Stimulated activated CD4-positive, alpha-beta T cell treated with anti-CD3 and anti-CD28 coated beads, Interleukin-2, amount 100 ng/mL, for 24 hours (primary cell): ENCODE measurements at places on chromosomes 16 and 17.

DNA sequence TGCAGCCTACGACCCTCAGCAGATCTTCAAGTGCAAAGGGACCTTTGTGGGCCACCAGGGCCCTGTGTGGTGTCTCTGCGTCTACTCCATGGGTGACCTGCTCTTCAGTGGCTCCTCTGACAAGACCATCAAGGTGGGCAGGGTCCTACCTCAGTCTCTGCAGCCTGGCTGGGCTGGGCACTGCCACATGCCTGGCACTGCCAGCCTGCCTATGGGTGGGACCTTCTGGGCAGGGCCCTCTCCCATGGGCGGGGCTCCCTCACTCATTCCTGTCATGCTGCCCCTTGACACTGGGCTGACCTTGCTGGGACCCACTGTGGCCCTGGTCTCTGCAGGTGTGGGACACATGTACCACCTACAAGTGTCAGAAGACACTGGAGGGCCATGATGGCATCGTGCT lies 18.3 kb downstream of the TRAF7 start:
- DNase-seq = no peak

DNA sequence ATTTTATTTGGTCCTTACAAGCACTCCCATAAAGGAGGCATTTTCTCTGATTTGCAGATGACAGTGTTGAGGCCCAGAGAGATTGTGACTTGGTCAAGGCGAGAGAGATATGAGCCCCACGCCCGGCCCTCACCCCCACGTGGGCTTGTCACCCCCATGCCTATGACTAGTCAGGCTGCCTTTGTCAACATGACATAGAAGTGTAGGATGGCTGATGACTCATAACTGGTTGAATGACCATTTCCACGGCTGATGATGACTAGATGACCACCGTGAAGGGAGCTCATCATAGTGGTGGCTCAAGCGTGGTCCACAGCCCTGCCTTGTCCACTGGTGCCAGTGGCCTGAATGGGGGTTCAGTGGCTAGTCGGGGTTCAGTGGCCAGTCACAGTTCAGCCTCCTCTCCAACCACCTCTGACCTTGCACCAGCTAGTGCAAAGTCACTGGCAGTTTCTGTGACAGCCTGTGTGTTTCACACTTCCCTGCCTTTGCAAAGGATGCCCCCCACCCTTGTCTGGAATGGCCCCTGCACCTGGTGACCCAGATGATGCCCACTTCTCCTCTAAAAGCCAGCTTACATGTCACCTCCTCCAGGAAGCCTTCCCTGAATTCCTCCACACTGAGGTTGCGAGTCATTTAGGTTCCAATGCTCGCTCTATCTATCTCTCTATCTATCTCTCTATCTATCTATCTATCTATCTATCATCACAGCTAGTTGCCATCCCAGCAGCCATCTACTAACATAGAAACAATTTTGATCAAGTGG lies 3.8 kb upstream of the WSCD1 start:
- no peak for DNase-seq

- no peak for DNase-seq
These were observed 296.2 kb upstream of the IRX3 start for GRCh38 chr16:54582631-54583250.

DNA sequence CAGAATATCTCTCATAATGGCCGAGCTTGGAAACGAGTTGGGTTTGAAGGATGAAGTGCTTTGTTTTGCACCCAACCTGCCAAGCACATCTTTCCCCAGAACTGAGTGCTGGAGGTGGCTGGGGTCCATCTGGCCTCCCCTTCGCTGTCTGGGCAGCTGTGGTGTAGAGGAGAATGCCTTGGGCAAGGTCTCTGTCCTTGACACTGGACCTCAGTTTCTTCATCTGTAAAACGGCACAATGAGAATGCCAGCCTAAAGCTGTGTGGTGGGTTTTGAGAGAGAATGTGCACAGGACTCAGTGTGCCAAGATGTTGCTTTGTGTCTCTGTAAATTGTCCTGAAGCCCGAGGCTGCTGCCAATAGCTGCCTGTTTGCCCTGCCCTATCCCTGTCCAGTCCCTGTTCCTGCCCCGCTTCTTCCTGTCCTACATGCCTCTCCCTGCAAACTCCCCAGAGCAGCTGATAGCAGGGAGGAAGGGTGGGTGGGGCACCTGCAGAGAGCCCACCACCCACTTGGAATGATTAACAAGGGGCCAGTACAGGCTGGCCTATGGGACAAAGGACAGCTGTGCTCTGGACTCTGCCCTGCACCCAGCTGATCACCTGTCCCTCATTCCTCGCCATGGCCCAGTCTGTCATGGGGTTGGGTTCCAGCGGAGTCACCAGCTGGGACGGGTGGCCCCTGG lies 15.3 kb downstream of the LASP1 start:
- no peak for DNase-seq

GRCh38 chr16:82684256-82684655 lies 57.5 kb downstream of the CDH13 start:
- no peak for DNase-seq

GRCh38 chr17:1031711-1032110 lies 34.8 kb downstream of the TIMM22 start:
- DNase-seq = no peak

GRCh38 chr16:13042291-13042685 lies 140.9 kb downstream of the SHISA9 start:
- DNase-seq = no peak

DNA sequence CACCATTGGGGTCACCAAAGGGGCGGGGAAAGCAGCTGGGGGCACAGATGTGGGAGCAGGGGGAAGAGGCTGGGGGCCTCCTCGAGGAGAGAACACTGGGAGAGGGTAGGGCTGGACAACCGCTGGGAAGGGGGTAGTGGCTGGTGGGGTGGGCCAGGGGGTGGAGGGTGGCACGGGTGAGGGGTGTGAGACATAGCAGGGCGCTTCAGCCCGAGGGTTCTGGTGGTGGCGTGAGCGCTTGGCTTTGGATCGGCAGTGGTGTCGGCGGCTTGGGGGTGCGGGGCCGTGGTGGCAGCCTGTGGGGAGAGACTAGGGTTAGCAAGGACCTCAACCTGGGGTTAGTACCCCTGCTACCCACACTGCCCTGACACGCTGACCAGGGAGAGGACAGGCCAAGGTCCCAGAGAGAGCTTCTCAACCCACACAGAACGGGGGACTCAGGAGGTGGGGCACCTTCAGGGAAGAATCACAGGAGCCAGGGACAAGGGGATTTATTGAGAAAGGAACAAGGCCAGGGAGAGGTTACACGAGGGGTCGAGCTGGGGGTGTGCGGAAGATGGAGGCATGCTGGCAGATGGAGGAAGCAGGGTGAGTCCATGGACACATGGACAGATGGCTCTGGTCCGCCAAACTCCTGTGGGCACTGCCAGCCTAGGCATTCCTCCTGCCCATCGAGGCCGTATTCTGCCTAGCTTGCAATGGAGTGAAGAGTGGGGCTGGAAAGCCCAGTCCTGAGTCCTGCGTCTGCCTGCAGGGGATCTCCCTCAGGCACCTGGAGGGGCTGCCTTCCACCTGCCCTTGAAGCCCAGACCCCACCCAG lies 8.4 kb downstream of the PER1 start:
- no peak for DNase-seq

- DNase-seq = peak; percentile 29
These were observed at the start of gene VAT1L for GRCh38 chr16:77788181-77789084. TSS of gene VAT1L (plus strand) at chr16:77788564. CDS start at chr16:77788683, 119 bp downstream.

GRCh38 chr16:65909310-65910050 lies 457.0 kb upstream of the CDH5 start:
- DNase-seq = no peak

DNA sequence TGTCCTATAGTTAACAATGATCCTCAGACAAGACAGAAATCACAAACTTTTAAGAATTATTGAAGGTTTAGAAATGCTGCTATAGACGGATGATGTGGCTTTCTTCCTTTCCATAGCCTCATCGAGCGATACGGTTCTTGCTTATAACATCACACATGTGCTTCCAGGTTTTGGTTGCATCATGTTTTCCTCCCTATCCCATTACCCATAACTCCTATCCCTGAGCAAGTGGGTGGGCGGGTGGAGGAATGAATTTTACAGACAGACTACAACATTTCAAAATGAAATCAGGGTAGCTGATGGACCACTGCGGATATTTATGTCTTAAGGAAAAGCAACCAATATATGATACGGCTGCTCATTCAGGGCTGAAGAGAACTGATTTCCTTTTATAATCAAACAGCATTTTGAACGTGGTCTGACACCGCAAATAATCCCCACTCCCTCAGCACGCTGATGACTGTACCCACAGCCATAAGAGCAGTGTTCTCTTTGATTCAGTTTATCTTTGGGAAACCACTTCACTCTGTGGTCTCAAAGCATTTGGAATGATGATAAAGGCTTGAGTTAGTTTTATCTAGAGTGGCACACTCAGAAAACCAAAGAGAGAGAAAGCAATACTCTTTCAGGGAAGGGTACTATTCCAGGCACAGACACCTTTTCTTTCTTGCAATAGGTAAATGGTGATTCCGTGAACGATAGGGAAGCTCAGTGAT lies 4.6 kb upstream of the AKTIP start:
- DNase-seq = no peak

GRCh38 chr17:55895112-55895759 lies 144.4 kb downstream of the PCTP start:
- DNase-seq = no peak
